ENCODE measurements at places on chromosomes 3 and 15.

GRCh38 chr3:156014489-156014888, 105.9 kb upstream of the KCNAB1 start:
- no peak for DNase-seq

GRCh38 chr3:131067983-131068382, 41.3 kb downstream of the NEK11 start:
- no peak for DNase-seq

GRCh38 chr15:73482166-73482565, 39.2 kb downstream of the REC114 start:
- DNase-seq: no peak

- no peak for DNase-seq
These were observed 119.7 kb downstream of the WNT5A start for GRCh38 chr3:55367384-55367783.

DNA sequence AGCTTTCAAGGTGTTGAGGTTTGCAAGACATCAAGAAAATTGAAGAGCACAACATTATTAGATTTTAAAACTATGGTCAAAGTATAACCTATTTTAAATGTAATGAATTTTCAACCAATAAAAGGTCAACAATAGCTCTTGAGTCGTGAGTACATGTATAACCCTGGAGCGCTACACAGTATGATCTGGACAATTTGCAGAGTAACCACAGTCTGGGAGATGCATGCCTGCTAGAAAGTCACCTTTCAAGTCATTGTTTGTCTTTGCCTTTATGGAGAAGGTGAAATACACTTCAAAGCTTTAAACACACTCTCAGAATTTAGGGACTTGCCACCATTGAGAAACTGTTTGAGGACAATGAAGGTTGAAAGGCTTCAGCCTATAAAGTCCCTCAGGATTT, 112.6 kb upstream of the ALCAM start:
- DNase-seq: no peak

Data from stimulated activated CD4-positive, alpha-beta T cell treated with anti-CD3 and anti-CD28 coated beads, Interleukin-4, amount 100 ng/mL, for 4 hours (primary cell).